ENCODE measurements at places on chromosomes 4 and X. TPM values are rescaled to one million over a fixed set of nuclear protein-coding genes. Genes with fewer than 3 reads are reported as not detected.

Gene IQSEC2
- 18.0 TPM for polyA plus RNA-seq

DNA sequence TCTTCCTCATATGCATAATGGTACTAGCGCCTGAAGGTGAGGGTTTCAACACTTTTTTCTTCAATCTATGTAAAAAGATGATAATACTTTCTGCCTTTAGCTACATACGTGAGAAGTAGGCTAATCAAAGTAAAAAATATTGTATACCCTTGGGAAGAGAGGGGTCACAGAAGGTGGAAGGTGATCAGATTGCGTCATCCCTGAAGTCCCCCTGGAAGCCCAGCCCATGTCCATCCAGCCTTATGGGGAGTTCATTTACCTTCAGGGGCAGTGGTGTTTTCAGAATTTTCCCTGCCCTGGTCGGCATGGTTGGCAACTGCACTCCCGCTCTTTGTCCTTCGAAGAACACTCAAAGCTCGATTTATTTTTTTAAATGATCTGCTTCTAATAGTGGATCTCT is 84.2 kb downstream of the LNX1 start:
- DNase-seq, result no peak

Gene PF4V1
- 0.83 TPM for polyA plus RNA-seq

Gene ZNF827
- 29.9 TPM for polyA plus RNA-seq

GRCh38 chr4:112593438-112594133 is 43.1 kb downstream of the ZGRF1 start:
- no peak for DNase-seq

Gene TSPAN6
- 132 TPM for polyA plus RNA-seq

Gene L1CAM
- 44.5 TPM for polyA plus RNA-seq

Gene CFAP47
- polyA plus RNA-seq, result 0.49 TPM

Gene FHDC1
- polyA plus RNA-seq, result 4.8 TPM

DNA sequence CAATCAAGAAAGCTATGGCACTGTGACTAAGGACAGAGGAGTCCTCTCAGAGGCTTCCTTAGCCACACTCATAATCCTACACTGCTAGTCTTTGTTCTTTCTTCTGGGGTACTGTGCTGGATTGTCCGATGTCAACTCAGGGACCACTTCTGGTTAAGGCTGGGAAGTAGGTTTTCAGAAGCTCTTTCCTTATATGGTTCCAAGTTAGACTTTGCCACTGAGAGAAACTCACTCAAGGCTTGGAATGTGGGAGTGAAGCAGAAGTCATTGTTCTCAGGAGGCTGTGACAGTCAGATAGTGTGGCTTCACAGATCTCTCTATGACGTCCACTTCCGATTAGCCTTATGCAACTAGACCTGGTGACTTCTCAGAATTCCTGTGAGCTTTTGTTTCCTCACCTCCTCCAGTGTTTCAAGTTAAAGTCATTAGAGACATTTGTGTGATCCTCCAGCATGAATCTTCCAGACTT is 317.3 kb upstream of the F9 start:
- DNase-seq, result no peak

Gene AMTN
- polyA plus RNA-seq, result not detected

- DNase-seq, result no peak
Observed at GRCh38 chrX:68827256-68827655, 1.6 kb upstream of the EFNB1 start.

Gene MTMR8
- 2.0 TPM for polyA plus RNA-seq

DNA sequence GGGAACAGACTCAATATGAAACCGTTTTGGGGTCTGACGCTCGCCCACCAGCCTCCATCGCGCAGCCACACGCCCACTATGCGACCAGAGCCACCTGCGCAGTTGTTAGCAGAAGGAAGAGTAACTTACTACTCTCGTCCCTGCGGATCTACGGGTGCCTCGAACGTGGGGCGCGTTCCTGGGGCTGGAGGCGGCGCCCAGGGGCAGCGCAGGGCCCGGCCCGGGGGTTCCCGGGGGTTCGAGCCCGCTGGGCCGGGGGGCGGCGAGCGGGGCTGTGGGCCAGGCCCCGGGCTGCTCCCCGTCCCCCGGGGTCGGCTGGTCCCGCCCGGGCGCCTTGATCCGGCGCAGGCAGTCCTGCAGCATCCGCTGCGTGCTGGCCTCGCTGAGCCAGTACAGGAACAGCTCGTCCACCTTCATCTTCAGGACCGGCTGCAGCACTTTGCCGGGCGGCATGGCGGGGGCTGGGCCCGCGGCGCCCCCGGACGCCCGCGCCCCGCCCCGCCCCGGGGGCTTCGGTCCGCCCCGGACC is 404 bp downstream of the PPP2R3B start:
- DNase-seq, result no peak

Gene RAB39B
- 2.8 TPM for polyA plus RNA-seq

DNA sequence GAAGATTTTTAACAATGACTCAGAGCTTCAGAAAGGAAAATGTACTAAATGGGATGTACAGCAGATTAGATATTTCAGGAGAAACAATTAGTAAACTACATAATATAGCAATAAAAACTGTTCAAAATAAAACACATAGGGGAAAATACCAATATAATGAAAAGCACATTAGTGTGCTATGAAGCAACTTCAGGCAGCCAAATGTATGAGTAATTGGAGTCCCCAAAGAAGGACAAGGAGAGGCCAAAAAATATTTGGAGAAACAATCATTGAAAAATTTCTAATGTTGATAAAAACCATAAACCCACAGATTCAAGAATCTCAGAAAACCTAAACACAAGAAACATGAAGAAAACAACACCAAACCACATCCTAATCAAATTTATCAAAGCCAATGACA is 129.3 kb upstream of the CHRDL1 start:
- no peak for DNase-seq

DNA sequence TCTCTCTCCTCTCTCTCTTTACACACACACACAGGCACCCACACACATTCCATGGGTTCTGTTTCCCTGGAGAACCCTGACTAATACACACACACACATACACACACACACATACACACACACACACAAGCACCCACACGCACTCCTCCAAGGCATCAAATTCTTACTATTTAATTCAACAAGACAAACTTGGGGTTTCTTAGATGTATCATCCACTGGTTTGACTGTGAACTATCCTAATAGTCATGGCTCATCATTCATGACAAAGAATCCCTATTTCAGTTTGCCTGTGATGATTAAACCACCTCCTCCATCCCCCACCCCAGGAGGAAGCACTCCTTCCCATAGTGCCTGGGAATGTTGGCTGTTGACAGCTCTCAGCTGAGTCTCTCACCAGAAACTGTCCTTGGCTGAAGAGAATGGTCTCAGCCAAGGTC is 98.2 kb downstream of the USP46 start:
- no peak for DNase-seq

DNA sequence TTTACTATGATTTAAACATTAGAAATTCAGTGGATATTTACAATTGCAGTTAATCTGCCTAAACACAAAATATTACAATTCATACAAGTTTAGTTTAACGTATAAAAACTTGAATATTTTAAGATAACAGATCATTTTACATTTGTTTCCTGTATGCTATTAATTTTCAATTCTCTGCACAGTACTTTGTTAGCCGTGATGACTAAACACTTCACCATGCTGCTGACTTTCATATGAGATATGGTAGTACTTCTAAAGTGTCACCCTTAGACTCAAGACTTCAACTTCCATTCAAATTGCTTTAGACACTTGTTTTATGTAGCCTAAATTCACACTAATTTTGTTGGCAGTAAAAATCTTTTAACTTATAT is 1646.4 kb upstream of the ADGRL3 start:
- no peak for DNase-seq

Gene HELT
- not detected for polyA plus RNA-seq

DNA sequence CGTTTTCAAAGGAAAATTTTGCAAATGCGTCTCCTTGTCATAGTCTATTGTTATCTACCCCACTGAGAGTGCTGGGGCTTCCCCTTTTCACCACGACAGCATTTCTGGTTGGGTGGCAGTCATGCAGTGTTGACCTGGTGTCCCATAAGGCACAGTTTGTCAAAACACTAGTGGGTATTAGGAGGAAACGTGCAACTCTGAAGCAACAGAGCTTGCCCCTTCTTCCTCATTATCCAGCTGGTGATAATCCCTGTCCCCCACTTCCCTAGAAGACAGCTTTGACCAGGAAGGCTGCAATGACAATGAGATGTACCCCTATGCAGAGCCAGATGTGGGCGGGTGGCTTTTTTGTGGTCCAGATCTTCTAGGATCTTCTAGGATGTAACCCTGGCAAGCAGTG is 1.8 kb downstream of the TBC1D1 start:
- DNase-seq, result no peak

- no peak for DNase-seq
Observed at GRCh38 chr4:88244816-88245579, 39.4 kb downstream of the PPM1K start.

DNA sequence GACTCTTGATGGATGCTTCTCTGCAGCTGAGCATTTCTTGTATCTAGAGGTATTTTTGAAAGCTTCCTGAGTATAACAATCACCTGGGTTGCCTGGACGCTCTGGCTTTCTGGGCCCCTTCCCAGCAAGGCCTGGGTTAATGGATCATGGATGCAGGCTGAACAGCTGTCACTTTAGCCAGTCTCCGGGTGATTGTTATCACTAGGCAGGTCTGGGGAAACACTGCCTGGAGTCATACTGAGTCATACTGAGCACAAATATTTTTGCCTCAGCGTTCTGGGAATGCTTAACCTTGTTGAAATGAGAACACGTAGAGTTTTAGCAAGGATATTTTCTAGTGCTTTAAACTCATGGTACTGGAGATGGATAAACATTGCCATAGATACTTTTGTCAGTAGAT is 102.6 kb downstream of the PHEX start:
- no peak for DNase-seq

- DNase-seq, result no peak
Observed at GRCh38 chr4:33407496-33407895, 2687.3 kb downstream of the PCDH7 start.

Gene NAT8L
- polyA plus RNA-seq, result 8.1 TPM

GRCh38 chrX:110276778-110277177 is 41.1 kb downstream of the AMMECR1 start:
- no peak for DNase-seq

- DNase-seq, result no peak
Observed at GRCh38 chrX:148498067-148498466, 2.4 kb upstream of the AFF2 start.

- DNase-seq, result no peak
Observed at GRCh38 chr4:184347251-184348239, 126.8 kb downstream of the IRF2 start.

GRCh38 chrX:28850955-28851354 is 263.7 kb downstream of the IL1RAPL1 start:
- no peak for DNase-seq

- DNase-seq, result no peak
Observed at GRCh38 chr4:137572163-137572562, 39.9 kb upstream of the PCDH18 start.

- no peak for DNase-seq
Observed at GRCh38 chrX:74147439-74147838, 156.5 kb upstream of the ZCCHC13 start.

GRCh38 chr4:89992744-89993143 is 98.1 kb downstream of the MMRN1 start:
- no peak for DNase-seq

DNA sequence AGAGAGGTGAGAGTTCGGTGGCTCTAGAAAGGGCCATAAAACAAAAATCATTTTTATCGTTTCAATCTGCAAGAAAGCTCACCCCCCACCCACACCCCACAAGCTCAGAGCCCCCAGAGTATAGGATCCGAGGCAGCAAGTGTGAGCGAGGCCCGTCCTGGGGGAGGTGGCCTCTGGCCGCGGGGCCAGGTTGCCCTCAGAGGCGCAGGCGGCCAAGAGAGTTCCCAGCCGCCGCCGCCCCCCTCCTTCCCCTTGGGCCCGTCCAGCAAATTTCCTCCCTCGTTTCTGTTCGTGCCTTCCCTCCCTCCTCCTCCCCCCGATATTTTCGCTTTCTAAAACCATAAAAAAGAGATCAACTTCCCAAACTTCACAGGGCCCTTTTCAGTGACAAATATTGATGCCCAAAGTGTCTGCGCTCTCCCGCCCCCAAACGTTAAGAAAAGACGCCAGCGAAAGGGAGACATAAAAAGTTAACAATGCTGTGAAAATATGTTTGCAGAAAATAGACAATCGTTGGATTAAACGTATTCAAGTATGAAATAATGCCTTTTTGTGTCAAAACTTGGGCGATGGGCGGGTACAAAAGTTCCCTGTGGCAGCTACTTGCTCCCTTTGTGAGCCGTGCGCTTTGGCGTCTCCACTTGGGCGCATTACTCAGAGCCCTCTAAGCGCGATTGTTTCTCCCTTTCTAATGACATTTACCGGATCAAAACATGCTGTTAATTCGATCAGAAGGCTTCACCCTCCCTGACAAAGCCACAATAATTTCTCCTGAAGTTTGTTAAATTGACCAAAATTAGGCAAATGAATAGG is 1.1 kb upstream of the HELT start:
- no peak for DNase-seq

Gene WDR1
- 151 TPM for polyA plus RNA-seq

Gene ABLIM2
- polyA plus RNA-seq, result 7.2 TPM

Gene AVPR2
- polyA plus RNA-seq, result 2.7 TPM

Gene MAGEB1
- polyA plus RNA-seq, result not detected

DNA sequence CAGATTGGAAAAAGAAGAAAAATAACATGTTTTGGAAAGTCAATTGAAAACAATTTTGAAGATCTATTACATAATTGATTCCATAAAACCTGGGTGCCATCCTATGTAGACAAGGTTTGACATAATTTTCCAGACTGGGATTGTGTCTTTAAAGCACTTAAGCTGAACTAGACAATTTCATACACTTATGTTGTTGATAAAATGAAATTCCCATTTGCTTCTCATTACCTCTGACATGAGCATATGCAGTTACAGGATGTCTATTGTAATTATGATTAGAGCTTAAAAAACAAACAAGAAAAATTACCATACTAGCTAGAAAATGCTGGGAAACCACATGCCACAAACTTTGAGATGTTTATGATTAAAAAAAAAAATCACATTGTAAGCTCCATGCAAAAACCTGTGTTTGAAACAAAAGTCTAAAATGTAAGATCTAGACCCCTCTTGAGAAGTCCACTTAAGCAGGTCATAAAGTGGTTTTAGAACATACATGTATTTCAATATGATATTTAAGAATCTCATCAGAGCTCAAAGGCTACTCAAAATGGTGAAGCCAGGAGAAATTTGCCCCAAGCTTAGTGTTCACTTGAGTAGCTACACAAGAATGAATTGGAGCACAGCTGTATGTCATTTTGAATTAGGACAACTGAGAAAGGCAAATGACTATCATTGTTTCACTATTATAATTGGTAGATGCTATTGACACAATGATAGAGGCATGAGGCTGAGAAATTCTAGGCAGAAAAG is 181.1 kb upstream of the PABPC4L start:
- no peak for DNase-seq
